AG10803 (cell line): ENCODE measurements at places on chromosomes 13 and 19.

DNA sequence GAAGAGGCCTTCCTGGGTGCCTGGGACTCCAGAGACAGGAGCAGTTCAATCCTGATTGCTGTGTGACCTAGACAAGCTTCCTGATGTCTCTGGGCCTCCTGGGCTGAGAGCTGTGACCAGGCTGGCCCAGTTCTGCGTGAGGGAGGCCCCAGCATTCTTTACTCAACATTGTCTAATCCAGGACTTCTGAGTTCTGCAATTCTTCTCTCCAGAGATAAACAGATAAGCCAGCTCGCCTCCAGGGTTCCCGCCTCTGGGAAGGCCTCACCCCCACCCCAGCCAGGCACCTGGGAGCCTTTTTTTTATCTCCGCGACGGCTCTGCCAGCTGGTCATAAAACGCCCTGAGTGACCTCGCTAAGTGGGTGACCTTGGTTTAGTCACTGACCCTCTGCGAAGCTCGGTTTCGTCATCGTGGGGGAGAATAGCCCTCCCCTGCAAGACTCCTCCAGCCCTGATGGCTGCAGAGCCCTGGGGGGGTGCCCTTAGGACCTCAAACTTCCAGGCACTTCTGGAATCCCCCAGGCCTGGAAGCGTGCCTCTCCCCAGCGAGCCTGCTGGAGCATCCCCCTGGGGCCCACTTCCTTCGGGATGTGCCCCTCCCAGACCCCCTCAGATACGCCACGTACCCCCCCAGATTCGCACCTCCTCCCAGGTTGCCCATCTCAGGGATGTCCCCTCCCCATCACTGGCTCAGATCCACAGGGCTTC lies 1.9 kb downstream of the SULT2B1 start:
- DNase-seq = peak; percentile 28

DNA sequence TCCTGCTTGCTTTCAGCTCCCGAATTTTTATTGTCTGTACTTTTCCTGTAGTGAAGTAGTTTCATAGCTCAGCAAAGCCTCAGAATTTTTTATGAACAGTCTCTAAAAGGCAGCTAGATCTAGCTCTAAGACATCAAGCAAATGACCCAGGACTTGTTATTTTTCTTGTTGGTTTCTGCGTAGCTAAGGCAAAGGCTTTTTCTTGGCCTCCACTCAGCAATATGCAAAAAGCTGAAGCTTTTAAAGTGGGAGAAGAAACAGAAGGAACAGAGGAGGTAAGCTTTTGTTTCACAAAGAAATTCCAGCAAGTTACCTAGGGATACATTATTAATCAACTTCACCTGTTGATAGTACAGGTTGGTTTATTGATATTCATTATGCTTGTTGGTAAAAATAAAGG lies 235.9 kb downstream of the PCDH20 start:
- DNase-seq = no peak

- no peak for DNase-seq
These were observed 38.4 kb upstream of the PDCD5 start for GRCh38 chr19:32542477-32543108.

DNA sequence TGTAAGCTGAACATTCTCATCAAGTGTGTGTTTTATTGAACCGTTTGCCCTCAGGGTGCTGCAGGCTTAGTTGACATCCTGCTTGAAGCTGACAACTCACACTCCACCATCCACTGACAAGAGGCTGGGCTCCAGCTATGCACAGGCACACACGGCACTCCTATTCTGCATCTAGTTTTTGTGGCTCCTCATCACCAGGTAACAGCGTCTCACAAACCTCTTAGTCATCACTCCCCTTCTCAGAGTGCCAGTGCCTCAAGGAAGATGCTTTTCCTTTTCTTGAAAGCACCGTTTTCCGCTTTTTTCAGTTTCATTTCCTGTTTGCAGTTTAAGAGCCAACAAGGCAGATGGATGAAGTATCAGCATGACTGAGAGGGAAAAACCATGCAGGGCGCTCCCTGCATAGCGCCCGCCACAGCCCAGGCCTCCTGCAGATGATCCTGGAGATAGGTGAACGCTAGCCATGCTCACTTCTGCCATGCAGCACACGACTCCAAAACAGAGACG lies 491.2 kb downstream of the COG6 start:
- no peak for DNase-seq

- DNase-seq = no peak
These were observed 121.8 kb downstream of the AKAP11 start for GRCh38 chr13:42393573-42394360.
